ENCODE measurements at places on chromosomes 6 and 20. TPM values are rescaled to one million over a fixed set of nuclear protein-coding genes. Genes with fewer than 3 reads are reported as not detected.

Gene ENPP3
- total RNA-seq, result not detected

Gene RTF2
- total RNA-seq, result 157 TPM

DNA sequence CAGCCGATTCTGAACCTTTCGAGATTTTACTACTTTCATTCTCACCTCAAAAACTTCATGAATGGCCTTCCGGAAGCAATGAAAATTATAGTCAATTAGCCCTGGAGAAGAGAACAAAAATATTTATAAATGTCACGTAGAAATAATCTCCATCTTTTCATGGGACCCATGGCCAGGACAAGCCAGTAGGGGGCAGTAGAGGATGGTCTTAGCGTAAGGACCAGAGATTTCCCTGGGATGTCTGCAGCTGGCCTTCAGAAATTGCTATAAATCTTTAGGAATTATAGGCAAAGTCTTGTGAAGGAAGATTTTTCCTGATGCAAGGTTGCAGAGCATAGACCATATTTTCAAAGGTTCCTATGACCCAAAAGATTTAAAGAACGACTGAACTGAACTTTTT lies 15.6 kb upstream of the UBE2J1 start:
- H3K27me3 ChIP-seq, result no peaks in the 10 kb centered on the region
- no peak for DNase-seq
- no peaks in the 10 kb centered on the region for H3K36me3 ChIP-seq
- H3K4me1 ChIP-seq, result no peaks in the 10 kb centered on the region
- no peak overlapping the region for H3K27ac ChIP-seq

Gene ENTPD6
- 86.6 TPM for total RNA-seq

- no peaks in the 10 kb centered on the region for H3K4me1 ChIP-seq
- H3K4me3 ChIP-seq, result no peak overlapping the region
- H3K27me3 ChIP-seq, result no peaks in the 10 kb centered on the region
- DNase-seq, result no peak
- H3K27ac ChIP-seq, result no peak overlapping the region
Observed at GRCh38 chr6:149182262-149182661, 135.2 kb upstream of the TAB2 start.

Gene GJA10
- total RNA-seq, result not detected

Gene MAS1
- not detected for total RNA-seq

Gene C6orf15
- not detected for total RNA-seq

DNA sequence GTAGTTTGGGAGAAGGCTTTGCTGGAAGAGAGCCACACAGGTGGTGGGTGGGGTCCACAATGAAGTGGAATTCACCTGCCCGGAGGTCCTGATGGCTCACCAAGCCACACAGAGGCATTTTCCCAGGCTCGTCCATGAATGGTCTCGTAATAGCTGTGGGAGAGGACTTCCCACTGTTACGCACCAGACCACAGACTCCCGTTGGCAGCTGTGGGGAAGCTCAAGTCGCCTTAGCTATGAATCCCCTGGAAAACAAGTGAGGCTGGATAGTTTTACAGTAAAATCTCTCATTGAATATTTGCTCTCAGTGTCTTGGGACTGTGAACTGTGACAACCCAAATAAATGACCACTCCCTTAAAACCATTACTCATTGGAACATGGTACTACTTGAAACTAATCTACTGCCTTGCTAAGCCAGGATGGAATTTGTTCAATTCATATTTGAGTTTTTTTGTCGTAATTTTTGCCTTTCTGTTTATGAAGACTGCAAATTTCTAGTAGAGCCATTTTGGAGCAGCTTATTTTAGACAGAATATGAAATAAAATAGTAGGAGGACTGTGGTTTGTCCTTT lies 79.4 kb downstream of the JAG1 start:
- DNase-seq, result no peak
- no peaks in the 10 kb centered on the region for H3K27me3 ChIP-seq
- peaks cover 10% of the 10 kb centered on the region for H3K4me1 ChIP-seq

DNA sequence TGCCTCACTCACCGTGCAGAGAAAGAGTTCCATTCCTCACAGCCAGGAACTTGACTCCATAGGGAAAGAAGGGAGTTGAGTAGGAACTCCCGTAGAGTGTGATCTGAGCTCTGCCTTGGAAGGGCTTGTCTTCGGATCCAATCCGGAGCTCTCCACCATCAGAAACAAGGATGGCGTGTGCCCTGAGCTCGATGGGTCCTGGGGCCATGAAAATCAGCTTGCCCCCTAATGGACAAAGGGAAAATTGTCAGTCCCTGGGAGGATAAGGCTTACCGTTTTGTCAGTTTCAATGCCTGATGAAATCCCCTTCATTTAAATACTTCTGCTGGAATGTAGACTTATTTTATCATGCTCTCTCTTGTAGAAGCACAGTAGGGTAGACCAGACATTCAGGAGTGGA lies 153.3 kb downstream of the PKHD1 start:
- no peaks in the 10 kb centered on the region for H3K27me3 ChIP-seq
- peak; percentile 8 for DNase-seq
- no peaks in the 10 kb centered on the region for H3K36me3 ChIP-seq

Gene SOX12
- total RNA-seq, result 14.7 TPM

DNA sequence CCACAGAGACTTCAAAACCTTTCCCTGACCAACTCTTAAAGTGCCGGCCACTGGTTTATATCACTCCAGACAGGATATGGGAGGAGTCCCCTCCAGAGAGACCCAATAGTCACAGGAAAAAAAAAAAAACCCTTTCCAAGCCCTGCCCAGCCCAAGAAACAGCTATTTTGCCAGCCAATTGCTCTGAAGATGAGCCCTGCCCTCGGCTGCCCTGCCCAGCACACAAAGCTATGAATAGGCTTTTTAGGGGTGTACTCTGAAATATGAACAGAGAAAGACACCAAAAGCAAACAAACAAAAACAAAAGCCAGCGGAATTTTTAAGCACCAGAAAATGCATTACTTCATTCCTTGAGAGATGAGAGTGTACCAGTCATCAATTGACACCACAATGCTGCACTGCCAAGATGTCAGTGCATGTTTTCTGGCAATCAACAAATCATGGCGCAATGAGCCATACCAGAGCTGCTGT lies 275.1 kb downstream of the C6orf118 start:
- no peaks in the 10 kb centered on the region for H3K4me1 ChIP-seq
- no peaks in the 10 kb centered on the region for H3K27me3 ChIP-seq
- no peak overlapping the region for H3K27ac ChIP-seq

DNA sequence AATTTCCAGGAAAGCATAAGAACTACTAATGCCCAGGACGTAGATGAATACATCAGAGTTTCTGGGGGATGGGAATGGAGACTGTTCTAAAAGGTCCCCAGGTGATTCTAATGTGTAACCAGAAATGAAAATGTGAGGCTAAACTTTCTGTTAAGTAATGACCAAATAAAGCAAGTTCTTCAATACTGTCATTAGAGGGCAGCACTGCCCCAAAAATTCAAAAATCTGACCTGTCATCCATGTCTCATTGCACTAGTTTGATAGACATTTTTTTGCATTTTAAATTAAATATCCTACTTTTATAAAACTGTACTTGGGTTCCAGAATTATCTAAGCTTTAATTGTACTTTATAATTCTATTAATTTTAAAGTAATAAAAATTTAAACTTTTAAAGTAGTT lies 94.9 kb downstream of the RFX6 start:
- H3K27ac ChIP-seq, result no peak overlapping the region
- 0 out of 2 replicates have a peak, but pooled peaks cover 1% of the 10 kb centered on the region for H3K27me3 ChIP-seq
- H3K4me1 ChIP-seq, result no peaks in the 10 kb centered on the region
- H3K4me3 ChIP-seq, result no peak overlapping the region
- H3K36me3 ChIP-seq, result no peaks in the 10 kb centered on the region

GRCh38 chr6:53227847-53228246 lies 79.2 kb upstream of the GCM1 start:
- no peak overlapping the region for H3K4me3 ChIP-seq
- H3K4me1 ChIP-seq, result no peaks in the 10 kb centered on the region
- DNase-seq, result no peak
- H3K27ac ChIP-seq, result no peak overlapping the region
- no peaks in the 10 kb centered on the region for H3K27me3 ChIP-seq

DNA sequence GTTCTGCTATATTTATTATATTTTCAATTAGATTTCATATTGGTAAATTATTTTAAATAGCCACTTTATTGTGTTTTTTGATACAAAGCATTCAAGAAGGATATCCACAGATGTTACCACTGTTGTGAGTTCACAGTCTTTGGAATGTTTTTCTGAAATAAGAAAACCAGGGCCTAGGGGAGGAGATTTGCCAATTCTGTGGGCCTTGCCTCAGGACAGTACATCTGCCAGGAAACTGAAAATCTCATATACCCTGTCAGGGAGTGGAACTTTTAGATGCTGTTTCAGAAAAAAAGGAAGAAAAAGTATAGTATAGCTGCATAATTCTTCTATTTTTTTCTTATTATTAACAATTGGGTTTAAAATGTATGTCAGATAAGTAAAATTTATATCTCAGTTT lies 995.9 kb upstream of the ADGRB3 start:
- no peak for DNase-seq
- no peaks in the 10 kb centered on the region for H3K36me3 ChIP-seq
- no peak overlapping the region for H3K4me3 ChIP-seq
- H3K27ac ChIP-seq, result no peak overlapping the region
- no peaks in the 10 kb centered on the region for H3K4me1 ChIP-seq

DNA sequence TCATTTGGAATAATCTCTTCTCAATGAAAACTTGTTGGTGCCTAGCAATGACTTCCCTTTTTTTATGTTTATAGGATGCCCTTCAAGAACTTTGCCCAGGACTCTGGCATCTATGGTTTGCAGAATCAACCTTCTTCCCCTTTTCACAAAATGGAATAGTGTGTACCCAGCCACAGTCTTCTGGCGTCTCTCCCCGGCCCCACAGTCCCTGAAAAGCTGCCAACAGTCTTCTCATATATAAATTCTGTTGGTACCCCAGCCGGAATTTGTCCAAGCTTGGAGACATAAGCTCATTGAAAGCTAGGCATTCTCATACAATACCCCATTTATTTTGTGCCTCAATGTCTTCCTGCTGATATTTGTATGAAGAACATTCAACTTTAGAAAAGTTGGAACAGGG lies 26.4 kb upstream of the MCM3 start:
- H3K36me3 ChIP-seq, result no peaks in the 10 kb centered on the region
- H3K27ac ChIP-seq, result no peak overlapping the region
- no peaks in the 10 kb centered on the region for H3K27me3 ChIP-seq
- peaks cover 19% of the 10 kb centered on the region for H3K4me1 ChIP-seq

DNA sequence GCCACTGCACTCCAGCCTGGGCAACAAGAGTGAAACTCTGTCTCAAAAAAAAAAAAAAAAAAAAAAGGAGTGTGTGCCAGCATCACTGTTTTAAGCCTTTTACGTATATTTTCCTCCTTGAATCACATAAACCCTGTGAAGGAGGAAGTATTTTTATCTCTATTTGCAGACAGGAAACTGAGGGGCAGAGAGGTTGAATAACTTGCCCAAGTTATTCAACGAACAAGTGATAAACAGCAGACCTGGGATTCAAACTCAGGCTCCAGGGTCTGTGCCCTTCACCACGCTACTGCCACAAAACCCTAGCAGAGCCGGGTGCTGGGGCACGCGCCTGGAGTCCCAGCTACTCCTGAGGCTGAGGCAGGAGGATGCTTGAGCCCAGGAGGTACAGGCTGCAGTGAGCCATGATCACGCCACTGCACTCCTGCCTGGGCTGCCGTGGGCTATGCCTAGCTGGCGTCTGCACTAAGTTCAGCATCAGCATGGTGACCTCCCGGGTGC lies 9.4 kb upstream of the AVP start:
- no peaks in the 10 kb centered on the region for H3K27me3 ChIP-seq
- H3K4me3 ChIP-seq, result no peak overlapping the region
- no peak for DNase-seq
- no peak overlapping the region for H3K27ac ChIP-seq
- H3K36me3 ChIP-seq, result no peaks in the 10 kb centered on the region

- no peak for DNase-seq
- H3K36me3 ChIP-seq, result no peaks in the 10 kb centered on the region
- H3K27ac ChIP-seq, result no peak overlapping the region
Observed at GRCh38 chr20:24842918-24843715, 106.0 kb upstream of the CST7 start.

DNA sequence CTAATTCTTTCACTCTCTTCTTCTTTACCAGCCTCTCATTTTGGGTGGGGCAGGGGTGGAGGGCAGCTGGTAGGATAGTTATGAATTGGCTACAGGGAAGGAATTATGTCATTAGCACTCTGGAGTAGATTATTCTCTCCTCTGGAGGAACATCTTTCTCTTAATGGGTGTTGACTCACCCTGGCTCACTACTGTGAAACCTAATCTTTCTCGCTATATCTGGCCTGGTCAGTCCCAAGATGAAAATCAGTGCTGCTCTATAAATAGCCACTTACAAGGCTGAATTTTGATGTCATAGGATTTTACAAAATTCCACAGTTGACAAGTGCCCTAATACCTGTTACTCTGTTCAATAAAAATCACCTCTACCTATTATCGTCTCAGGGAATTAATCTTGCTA lies 151.3 kb downstream of the COL9A1 start:
- H3K4me1 ChIP-seq, result no peaks in the 10 kb centered on the region
- H3K27me3 ChIP-seq, result no peaks in the 10 kb centered on the region
- H3K36me3 ChIP-seq, result no peaks in the 10 kb centered on the region
- DNase-seq, result no peak
- H3K27ac ChIP-seq, result no peak overlapping the region

Gene MYBL2
- 345 TPM for total RNA-seq

- H3K27ac ChIP-seq, result peak overlapping the region; percentile 23
- H3K36me3 ChIP-seq, result no peaks in the 10 kb centered on the region
- DNase-seq, result no peak
- no peak overlapping the region for H3K4me3 ChIP-seq
Observed at GRCh38 chr6:110878751-110879522, 4.4 kb downstream of the AMD1 start.

Gene FAM162B
- not detected for total RNA-seq

DNA sequence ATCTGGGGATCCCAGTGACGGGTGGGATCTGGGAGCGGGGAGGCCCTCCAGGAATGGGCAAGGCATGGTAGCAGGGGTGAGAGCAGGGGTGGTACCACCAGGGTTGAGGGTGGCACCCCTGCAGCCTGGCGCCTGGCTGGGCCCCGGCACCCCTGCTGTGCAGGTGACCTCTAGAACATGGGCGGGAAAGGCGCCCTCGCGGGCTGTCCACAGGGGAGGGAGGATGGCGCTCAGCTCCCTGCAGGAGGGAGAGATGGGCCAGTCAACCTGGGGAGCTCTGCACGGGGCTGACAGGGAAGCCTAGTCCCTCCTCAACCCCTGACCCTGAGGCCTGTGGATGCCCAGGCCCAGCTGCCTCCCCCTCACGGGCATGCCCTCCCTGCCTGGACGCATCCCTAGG lies 61.6 kb upstream of the SLCO4A1 start:
- no peaks in the 10 kb centered on the region for H3K27me3 ChIP-seq
- no peaks in the 10 kb centered on the region for H3K4me1 ChIP-seq
- H3K4me3 ChIP-seq, result no peak overlapping the region
- H3K36me3 ChIP-seq, result no peaks in the 10 kb centered on the region
- DNase-seq, result no peak

Gene FOXS1
- not detected for total RNA-seq

Gene RBPJL
- total RNA-seq, result not detected
